ENCODE measurements at places on chromosomes 7 and 10.

DNA sequence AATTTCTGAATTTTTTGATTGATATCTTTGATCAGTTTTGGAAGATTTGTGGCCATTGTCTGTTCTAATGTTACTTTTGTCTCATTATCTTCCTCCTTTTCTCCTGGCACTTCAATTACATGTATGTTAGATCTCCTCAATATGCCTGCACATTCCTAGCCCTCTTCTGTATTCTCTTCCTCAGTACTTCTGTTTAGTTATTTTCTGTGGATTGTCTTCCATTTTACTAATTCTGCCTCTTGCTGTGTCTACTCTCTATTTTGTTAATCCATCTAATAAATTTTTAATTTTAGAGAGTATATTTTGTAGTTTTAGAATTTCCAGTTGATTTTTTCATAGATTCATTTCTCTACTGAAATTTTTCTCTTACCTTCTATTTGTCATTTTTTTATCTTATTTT is 137.1 kb downstream of the INSYN2A start:
- no peak overlapping the region for H3K27ac ChIP-seq
- no peaks in the 10 kb centered on the region for H3K36me3 ChIP-seq
- H3K27me3 ChIP-seq, result no peaks in the 10 kb centered on the region

DNA sequence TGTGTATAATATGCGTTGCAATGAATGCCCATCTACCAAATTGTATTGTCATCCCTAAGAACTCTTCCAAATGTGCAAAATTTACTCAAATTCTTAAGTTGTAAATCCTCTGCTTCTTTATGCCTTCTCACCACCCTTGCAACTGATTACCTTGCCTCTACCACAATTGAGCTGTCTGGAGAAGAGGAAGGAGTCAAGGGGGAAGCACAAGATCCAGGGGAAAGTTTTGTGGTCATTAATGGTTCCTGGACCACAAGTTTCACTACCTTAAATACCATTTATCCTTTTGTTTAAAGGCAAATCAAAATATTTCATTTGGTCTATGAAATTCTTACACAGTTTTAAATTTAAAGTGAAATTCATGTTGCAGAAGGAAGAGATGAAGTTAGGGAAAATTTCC is 16.7 kb downstream of the CRPPA start:
- no peaks in the 10 kb centered on the region for H3K27me3 ChIP-seq
- no peaks in the 10 kb centered on the region for H3K4me1 ChIP-seq
- no peak overlapping the region for H3K27ac ChIP-seq
- DNase-seq, result no peak
- no peaks in the 10 kb centered on the region for H3K36me3 ChIP-seq

DNA sequence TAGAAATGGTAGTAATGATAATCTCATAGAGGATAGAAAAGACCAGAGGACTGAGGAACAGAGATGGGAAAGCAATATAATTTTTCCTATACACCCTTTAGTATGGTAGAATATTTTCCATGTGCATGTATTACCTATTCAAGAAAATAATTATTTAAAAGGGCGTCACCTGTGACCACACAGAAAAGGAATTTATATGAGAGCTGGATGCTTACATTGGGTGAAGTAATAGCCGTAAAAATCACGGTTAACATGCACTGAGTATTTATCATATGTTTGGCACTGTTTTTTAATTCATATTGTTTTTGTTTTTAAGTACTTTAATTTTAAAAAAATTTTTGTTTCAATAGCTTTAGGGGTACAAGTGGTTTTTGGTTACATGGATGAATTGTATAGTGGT is 195.1 kb downstream of the IPMK start:
- no peaks in the 10 kb centered on the region for H3K27me3 ChIP-seq
- H3K4me3 ChIP-seq, result no peak overlapping the region
- DNase-seq, result no peak
- no peak overlapping the region for H3K27ac ChIP-seq

GRCh38 chr10:57638411-57638810 is 629.3 kb downstream of the IPMK start:
- H3K4me1 ChIP-seq, result no peaks in the 10 kb centered on the region
- no peaks in the 10 kb centered on the region for H3K27me3 ChIP-seq
- H3K4me3 ChIP-seq, result no peak overlapping the region
- no peaks in the 10 kb centered on the region for H3K36me3 ChIP-seq
- H3K27ac ChIP-seq, result no peak overlapping the region

GRCh38 chr10:127649642-127650041 is 87.3 kb upstream of the FOXI2 start:
- no peaks in the 10 kb centered on the region for H3K36me3 ChIP-seq
- no peaks in the 10 kb centered on the region for H3K4me1 ChIP-seq
- DNase-seq, result no peak
- no peak overlapping the region for H3K4me3 ChIP-seq
- no peak overlapping the region for H3K27ac ChIP-seq

DNA sequence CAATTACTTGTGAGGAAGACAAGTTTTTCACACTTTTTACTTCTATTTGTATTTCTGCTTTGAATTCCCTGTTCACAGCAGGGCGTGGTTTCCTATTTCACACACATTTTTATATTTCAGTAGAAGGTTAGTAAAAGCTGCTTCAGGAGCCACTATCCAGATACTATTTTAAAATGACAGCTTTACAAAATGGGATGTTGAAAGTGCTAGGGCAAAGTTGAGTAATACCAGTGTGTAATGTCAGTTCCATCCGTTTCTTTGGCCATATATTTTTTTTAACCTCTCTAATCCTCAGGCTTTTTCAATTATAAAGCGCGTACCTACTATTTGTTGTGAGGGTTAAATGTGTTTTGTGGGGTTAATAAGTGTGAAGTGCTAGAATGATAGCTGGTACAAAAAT is 276.6 kb downstream of the GPR158 start:
- H3K4me1 ChIP-seq, result no peaks in the 10 kb centered on the region
- no peak for DNase-seq
- no peak overlapping the region for H3K27ac ChIP-seq
- H3K36me3 ChIP-seq, result no peaks in the 10 kb centered on the region

DNA sequence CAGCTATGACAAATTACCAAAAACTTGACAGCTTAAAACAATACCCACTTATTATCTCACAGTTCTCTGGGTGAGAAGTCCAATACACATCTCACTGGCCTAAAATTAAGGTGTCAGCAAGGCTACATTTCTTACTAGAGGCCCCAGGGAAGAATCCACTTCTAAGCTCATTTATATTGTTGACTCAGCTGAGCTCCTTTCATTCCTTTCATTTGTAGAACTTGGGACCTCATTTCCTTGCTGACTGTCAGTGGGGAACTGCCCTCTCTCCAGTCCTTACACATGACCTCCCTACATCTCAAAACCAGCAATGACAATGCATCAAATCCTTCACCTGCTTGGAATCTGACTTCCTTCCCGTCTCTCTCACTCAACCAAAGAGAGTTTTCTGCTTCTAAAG is 240.3 kb downstream of the IPMK start:
- H3K36me3 ChIP-seq, result no peaks in the 10 kb centered on the region
- no peak overlapping the region for H3K27ac ChIP-seq
- no peaks in the 10 kb centered on the region for H3K4me1 ChIP-seq
- no peaks in the 10 kb centered on the region for H3K27me3 ChIP-seq
- no peak overlapping the region for H3K4me3 ChIP-seq
